ENCODE measurements at places on chromosomes 7 and 10.

- DNase-seq = no peak
Observed at GRCh38 chr10:74163319-74164068, 12.5 kb downstream of the ADK start.

- no peak for DNase-seq
Observed at GRCh38 chr7:30923009-30923773, 11.5 kb downstream of the AQP1 start.

GRCh38 chr7:96314402-96315124 lies 7.3 kb downstream of the SLC25A13 start:
- DNase-seq = no peak

- DNase-seq = no peak
Observed at GRCh38 chr7:94030634-94031033, 26.5 kb upstream of the BET1 start.

Measured in hippocampal formation (tissue), 2 donors.